Activated CD4-positive, CD25-positive, alpha-beta regulatory T cell treated with anti-CD3 and anti-CD28 coated beads, Interleukin-2, amount 50 U/mL, for 24 hours (primary cell): ENCODE measurements at places on chromosomes 7 and 10.
A peak's percentile ranks its signal among the peaks of the same experiment; 100 is the strongest.

DNA sequence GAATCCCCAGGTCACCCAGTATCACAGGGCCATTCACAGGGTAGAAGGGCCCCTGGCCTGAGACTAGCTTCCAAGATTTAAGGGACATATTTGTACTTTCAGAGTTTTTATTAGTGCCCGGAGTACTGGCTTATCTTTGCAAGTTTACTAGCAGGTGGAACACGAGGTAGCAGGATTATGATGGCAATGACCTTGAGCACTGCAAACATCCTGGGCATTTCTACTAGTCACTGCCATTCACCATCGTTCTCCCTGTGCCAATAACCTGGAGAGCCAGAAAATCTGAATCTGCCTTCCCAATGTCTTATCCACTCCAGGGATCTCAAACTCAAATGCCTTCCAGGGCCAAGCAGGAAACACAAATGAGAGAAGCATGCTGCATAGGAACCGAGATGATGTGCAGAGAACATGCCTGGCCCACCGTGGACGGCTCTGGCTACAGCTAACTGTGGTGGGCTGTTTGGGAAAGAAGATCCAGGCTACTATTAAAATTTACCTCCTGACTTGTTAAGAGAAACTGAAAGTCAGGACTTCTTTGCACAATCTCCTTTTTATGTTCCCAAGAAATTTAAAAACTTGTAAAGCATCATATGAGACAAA, 16.7 kb downstream of the FAM53B start:
- no peak for ATAC-seq

GRCh38 chr7:103395071-103395470, 47.6 kb downstream of the PSMC2 start:
- ATAC-seq, result no peak

- no peak for ATAC-seq
These were observed 27.1 kb upstream of the STOX1 start for GRCh38 chr10:68800211-68800610.

- ATAC-seq, result no peak
These were observed 145.0 kb upstream of the GHITM start for GRCh38 chr10:83994325-83994724.

DNA sequence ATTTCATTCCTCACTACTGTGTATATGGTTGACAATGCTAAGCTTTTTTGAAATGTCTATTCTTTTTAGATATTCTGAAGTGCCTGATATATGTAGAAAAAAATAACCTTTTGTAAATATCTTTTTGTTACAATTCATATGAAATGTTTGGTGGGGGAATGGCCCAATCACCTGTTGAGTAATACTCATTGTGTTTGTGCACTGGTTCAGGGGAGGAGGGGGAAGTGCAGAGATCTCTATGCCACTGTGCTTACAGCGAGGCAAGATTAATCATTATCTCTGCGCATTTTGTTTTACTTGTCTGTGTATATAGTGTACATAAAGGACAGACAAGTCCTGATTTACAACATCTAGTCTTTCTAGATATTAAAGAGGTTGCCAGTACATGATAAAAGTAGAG, 25.2 kb downstream of the NUP42 start:
- no peak for ATAC-seq

- no peak for ATAC-seq
These were observed 490.5 kb downstream of the PTPRN2 start for GRCh38 chr7:158097106-158097452.

DNA sequence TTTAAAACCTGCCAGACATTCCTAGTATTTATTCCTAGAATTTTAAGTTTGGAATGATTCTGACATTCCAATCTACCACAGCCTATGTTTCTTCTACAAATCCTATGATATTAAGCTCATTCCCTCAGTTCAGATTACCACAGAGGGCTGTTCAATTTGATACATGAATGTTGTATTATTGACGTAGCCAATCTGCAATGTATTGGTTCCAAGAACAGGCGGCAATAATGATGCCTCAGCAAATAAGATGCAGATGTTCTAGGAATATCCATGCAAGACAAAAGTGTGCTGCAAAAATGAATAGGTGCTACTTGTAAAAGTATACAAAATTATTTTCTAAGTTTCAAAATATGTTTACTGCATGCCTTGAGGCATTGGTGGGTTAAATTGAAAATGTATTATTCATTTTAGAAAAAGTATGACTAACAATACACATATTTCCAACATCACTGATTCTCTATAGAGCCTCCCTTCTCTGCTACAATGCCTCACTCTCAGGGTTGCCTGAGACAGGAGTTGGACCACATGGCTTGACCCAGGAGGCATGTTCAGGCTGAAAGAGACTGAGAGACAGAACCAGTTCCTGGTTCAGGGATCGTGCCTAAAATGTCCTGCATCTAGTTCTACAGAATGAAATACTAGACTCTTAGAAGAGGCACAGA, 94.1 kb upstream of the CREB5 start:
- ATAC-seq, result no peak

- ATAC-seq, result peak; percentile 51
These were observed 14.3 kb downstream of the TES start for GRCh38 chr7:116224492-116225098.
